HS-27A (cell line): ENCODE measurements at places on chromosomes 1 and 21.
A peak's percentile ranks its signal among the peaks of the same experiment; 100 is the strongest.

DNA sequence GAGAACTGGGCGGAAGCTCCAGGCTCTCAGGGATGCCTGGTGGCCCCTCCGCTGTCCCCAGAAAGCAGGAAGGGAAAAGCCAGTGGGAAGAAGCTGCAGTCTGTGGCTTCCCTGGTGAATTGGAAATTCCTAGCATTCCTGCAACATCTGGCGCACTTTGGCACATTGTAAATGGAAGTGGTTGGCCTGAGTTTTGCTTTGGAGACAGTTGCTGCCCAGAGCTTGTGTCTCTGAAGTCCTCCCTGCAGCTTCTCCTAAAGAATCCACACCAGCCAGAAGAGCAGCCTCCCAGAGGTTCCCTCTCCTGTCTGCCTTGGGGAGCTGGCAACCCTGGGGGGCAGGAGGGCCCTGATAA is 48.2 kb downstream of the ARHGEF10L start:
- DNase-seq, result peak; percentile 73

DNA sequence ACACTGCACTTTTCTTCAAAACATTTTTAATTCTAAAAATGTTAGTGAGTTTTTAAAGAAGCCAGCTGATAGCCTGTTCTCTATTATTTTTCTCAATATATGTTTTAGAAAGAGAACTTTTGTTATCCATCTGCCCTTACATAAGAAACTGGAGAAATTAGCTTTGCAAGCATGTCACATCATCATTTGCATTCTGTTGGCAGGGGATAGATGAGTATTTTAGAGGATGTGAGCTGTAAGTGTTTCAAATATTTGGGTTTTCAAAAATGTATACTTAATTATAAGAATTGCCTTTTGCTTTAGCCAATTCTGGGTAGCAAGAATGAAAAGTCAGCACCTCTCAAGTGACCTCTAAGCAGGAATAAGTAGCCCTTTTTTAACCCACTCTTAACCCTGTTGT is 7.4 kb downstream of the NFIA start:
- no peak for DNase-seq

- no peak for DNase-seq
These were observed 7.8 kb downstream of the NUAK2 start for GRCh38 chr1:205313563-205314308.

- no peak for DNase-seq
These were observed 15.7 kb upstream of the RCAN1 start for GRCh38 chr21:34630536-34631143.

GRCh38 chr21:45513741-45514310 is 28.4 kb downstream of the SLC19A1 start:
- no peak for DNase-seq

GRCh38 chr1:111211921-111212320 is 11.5 kb upstream of the DENND2D start:
- no peak for DNase-seq

DNA sequence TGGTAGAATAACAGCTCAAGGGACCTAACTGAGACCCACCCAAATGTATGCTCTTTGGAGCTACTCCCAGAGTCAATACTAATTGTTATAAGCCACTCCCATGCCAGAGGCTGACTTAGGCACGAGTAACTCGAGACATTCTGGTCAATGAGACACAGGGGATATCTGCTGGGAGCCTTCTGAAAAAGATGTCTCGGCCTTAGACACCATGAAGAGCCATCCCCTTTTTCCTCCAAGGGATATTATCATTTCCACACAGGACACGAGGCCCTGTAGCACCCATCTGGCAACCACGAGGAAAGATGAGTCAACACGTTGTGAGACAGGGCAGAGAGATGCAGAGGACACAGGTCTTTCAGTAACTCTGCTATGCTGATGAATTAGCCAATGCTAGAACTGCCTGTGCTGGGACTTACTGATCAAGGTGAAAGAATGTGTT is 30.7 kb downstream of the ITPKB start:
- DNase-seq, result no peak

- no peak for DNase-seq
These were observed 348.7 kb downstream of the RPS6KC1 start for GRCh38 chr1:213399695-213400094.

DNA sequence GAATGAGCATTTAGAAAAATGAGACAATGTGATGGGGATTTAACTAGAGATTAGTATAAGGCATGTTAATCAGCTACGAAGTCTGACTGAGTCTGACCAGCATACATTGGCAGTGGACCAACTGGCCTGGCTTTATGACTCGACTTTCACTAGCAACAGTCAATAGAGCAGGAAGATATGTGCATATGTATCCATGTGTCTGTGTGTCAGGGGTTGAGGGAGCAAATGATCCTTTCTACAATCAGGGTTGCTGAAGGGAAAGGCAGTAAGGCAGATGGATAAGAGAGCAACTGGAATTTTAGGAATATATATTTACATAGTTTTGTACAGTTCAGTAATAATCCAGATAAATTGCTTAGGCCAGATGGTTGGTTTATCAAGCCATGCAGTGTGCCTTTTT is 645.6 kb downstream of the PLA2G4A start:
- no peak for DNase-seq

GRCh38 chr1:115877511-115877910 is 36.6 kb upstream of the NHLH2 start:
- DNase-seq, result no peak

DNA sequence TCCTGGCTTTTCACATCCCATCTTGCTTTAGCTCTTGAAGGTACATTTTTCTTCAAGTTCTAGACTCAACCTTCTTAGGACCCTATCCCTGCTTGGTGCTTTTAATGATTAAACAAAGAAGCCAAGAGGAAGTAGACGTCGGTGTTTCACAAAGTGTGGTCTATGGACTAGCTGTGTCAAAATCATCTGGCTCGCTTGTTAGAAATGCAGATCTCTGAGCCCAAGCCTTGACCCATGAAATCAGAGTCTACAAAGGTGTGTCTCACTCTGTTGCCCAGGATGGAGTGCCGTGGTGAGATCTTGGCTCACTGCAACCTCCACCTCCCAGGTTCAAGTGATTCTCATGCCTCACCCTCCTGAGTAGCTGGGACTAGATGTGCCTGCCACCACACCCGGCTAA is 295.5 kb upstream of the KAZN start:
- DNase-seq, result no peak

- DNase-seq, result no peak
These were observed 12.3 kb downstream of the AHDC1 start for GRCh38 chr1:27591622-27592021.

DNA sequence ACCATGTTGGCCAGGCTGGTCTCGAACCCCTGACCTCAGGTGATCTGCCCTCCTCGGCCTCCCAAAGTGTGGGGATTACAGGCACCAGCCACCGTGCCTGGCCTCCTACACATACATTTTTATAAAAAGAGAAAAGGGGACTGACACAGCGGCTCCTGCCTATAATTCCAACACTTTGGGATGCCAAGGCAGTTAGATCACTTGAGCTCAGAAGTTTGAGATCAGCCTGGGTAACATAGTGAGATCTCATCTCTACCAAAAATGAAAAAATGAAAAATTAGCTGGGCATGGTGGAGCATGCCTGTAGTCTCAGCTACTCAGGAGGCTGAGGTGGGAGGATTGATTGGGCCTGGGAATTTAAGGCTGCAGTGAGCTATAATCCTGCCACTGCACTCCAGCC is 23.4 kb downstream of the ZNF281 start:
- no peak for DNase-seq
